ENCODE measurements at places on chromosomes 7 and 10. TPM values are rescaled to one million over a fixed set of nuclear protein-coding genes. Genes with fewer than 3 reads are reported as not detected.

CC2D2B gene
- 0.14 TPM for total RNA-seq

MRPL32 gene
- total RNA-seq = 59.8 TPM

CTAGE8 gene
- 0.28 TPM for total RNA-seq

SYCE1 gene
- total RNA-seq = not detected

H2BK1 gene
- total RNA-seq = not detected

FAM25G gene
- total RNA-seq = not detected

MMD2 gene
- not detected for total RNA-seq

MACROH2A2 gene
- total RNA-seq = 5.8 TPM

IPMK gene
- total RNA-seq = 5.3 TPM
